ENCODE measurements at places on chromosomes 3 and 15. TPM values are rescaled to one million over a fixed set of nuclear protein-coding genes. Genes with fewer than 3 reads are reported as not detected.

GOLGA8G gene
- not detected for total RNA-seq

GRCh38 chr3:138188013-138188730 is 1.1 kb downstream of the ARMC8 start:
- peak; percentile 45 for DNase-seq

GRCh38 chr3:58350627-58351013 is 17.9 kb downstream of the PXK start:
- no peak for DNase-seq

DNA sequence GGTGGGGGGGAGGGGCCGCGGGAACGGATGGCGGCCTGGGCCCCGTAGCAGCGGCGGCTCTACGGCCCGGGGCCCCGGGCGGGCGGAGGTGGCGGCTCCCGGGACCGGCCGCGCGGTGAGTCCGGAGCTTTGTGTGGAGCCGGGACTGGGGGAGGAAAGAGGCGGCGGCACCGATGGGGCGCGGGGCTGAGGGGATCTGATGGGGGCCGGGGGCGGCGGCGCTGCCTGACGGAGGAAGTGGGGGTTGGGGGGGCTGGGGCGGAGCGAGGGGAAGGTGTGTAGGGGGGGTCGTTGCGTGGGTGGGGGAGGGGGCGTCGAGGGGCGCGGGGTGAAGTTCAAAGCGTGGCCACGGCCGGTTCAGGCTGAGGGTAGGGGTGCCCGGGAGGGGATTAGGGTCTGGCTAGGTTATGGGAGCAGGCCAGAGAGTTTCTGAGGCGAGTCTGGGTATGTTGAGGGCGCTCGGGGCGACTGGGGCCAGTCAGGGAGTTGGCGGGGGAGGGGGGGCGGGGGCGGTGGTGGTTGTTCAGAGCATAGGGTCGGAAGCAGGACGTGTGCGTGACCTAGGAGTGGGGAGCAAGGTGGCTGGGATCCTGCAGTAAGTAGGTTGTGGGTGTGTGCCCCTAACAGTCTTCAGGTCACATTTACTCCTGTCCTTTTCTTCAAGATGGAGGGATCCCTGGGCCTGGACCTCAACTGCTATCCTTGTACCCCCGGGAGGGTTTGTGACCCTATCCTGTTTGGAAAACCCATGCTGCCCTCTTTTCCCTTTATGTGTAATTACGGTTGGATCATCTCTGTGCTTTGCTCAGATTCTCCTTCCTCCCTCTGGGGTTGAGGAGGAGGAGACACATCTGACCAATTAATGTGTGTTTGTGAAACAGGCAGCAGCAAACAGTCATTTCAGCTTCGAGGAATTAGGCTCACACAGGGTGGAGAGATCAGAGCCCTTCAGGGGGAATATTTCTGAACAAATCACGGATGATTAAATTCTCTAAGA is 644 bp downstream of the ZNF609 start:
- peak; percentile 29 for DNase-seq

GRCh38 chr3:4722103-4722502 is 229.0 kb downstream of the ITPR1 start:
- DNase-seq, result peak; percentile 60

Data from upper lobe of left lung (tissue), 6 donors.